ENCODE measurements at places on chromosomes 5 and 9.

DNA sequence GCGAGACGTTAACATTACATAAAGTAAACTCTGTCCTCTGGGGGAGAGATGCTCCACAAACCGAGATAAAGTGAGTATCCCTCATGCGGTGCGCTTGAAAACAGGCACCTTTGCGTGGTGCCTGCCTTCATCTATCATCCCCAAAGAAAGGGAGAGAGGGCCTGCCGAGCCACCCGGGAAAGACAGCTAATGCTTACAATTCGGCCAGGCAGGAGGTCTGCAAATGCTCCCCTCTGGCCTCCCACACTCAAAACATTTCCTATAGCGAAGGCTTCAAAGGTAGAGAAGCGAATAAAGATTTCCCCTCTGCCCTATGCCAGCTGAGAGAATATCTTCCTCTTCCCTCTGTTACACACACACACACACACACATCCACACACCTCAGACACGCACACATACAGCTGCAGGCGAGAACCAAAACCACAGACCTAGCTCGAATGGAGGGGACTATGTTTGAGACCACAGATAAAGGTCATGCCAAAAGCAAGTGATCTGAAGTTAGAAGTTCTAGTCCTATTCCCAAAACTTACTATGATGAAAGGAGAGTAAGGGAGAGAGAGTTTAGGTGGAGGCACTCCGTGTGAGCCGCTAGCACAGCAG, 132.8 kb downstream of the CRB2 start:
- no peak for DNase-seq

DNA sequence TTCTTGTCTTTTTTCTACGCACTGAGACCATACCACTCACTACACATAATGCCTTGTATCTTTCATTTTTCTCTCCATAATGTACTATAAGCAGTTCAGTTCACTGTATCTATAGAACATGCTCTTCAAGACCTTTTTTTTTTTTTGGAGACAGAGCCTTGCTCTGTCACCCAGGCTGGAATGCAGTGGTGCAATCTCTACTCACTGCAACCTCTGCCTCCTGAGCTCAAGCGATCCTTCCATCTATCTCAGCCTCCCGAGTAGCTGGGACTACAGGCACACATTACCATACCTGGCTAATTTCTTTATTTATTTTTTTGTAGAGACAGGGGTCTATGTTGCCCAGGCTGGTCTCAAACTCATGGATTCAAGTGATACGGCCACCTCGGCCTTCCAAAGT, 208.7 kb downstream of the FANCC start:
- no peak for DNase-seq

GRCh38 chr9:97459326-97459725, 42.1 kb upstream of the TMOD1 start:
- no peak for DNase-seq

DNA sequence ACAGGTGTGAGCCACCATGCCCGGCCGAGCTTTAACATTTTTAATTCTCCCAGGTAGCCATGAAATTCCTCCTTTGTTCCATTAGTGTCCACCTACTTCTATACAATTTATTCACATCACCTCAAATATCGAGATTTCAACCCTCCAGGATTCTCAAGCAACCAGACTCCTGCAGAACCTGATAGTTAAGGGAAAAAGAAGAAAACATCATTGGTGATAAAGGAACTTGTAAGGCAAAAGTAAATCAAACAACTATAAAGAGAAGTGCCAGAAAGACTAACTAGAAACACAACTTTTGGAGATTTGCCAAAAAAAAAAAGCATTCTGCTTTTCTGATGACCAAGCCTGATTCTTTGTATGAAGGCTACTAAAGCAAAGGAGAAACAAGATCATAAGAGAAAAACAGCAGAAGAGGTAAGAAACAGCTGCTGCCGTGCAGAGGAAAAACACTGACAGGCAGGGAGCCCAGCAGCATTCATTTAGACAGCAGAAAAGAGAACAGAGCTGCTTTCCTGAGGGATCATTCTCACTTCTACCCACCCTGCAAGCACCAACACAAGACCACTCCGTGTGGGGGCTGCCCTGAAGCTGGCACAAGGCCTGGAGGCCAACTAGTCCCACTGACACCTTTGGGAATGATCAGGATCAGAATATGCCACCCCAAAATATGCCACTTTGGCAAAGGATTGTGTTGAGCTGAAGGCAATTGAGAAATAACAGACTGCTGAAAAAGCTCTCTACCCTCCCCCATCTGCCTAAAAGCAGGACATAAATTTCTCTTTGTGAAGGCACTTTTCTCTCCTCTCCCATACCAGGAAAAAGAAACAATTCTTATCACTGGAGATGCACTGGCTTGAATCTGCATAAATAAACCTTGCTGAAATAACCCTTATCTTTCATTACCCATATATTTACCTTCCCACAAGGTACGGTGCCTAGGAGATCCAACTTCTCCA, 75.1 kb downstream of the ALDH7A1 start:
- no peak for DNase-seq

- DNase-seq = peak; percentile 30
These were observed 421.5 kb upstream of the DAP start for GRCh38 chr5:11182441-11183080.

DNA sequence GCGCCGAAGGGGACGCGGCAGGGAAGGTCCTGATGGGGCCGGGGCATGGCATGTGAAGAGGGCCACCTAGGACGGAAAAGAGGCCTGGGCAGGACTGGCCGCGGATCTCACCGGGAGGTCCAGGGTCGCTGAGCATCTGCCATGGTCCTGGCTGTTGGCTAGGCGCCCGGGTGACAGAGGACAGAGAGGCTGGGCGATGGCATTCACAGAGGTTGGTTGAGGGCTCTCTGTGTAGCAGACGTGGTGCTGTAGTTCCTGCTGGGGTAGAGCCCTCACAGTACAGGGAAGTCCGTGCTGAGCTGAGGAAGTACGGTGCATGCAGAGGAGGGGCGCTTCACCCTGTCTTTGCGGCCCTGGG, 427 bp downstream of the PCYOX1L start:
- DNase-seq = no peak

DNA sequence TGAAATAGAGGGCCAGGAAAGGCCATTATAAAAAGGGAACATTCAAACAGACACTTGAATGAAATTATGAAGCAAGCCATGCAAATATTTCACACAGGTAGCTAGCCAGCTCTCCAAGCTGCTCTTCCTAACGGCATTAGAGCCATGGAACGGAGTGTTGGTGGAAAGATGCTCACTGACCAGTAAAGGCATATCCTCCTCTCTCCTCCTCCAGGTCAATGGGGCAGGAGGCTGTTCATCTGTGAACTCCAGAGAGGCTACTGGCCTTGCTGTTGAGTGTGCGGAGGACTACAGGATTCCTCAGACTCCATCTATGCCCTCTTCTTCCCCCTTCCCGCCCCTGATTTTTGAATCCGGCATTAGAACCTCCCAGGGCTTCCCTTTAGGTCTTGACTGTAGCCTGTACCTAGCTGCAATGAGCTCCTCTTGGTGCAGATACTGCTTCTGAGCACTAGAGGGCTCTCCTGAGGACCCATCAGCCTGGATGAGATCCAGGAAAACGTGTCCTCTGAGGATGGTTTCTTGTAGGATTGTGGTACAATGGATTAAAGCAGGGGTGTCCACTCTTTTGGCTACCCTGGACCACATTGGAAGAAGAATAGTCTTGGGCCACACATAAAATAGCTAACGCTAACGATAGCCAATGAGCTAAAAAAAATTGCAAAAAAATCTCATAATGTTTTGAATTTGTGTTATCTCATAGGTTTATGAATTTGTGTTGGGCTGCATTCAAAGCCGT, 162.2 kb downstream of the SREK1 start:
- peak; percentile 65 for DNase-seq

DNA sequence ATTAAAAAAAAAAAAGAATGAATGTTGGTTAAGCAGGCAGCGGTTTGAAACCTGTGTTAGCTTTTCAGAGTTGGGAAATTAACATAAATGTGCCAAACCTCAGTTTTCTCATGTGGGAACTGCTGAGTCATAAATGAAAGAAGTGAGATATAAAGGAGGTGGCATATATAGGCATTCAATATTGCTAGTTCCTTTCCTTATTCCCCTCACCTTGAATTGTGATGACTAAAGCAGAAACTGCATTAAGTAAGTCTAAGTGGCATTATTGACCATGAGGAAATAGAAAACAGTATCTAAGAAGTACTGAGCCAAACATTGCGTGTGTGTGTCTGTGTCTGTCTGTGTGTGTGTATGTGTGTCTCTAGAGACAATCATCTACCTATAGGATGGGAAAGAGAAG, 691.2 kb downstream of the TLR4 start:
- DNase-seq = no peak

GRCh38 chr5:98975682-98976407, 47.0 kb upstream of the CHD1 start:
- no peak for DNase-seq

DNA sequence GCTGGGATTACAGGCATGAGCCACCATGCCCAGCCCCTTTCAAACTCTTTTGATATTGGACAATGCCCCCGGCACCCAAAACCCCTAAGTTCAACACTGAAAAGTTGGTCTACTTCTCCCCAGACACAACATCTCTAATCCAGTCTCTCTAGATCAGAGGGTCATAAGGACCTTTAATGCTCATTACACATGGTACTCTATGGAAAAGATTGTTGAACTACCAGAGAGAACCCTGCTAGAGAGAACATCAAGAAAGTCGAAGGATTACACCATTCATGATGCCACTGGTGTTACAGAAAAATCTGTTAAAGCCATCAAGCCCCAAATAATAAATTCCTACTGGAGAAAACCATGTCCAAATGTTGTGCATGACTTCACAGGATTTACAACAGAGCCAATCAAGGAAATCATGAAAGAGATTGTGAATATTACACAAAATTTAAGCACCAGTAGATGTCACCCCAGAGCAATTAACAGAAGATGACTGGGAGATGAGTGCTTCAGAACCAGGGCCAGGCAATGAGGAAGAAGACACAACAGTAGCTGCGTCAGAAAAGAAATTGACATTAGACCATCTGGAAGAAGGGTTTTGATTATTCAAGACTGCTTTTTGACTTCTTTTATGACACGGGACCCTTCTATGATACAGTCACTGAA, 28.3 kb upstream of the NIPAL4 start:
- DNase-seq = no peak

GRCh38 chr9:100669968-100670367, 92.1 kb downstream of the CAVIN4 start:
- DNase-seq = no peak

All from HuH-7.5 (cell line).